ENCODE measurements at places on chromosomes 3 and 15.

GRCh38 chr3:149968216-149968615, 2.5 kb downstream of the PFN2 start:
- no peak for DNase-seq

- peak; percentile 44 for DNase-seq
Observed at GRCh38 chr3:170483485-170484262, 65.0 kb downstream of the CLDN11 start.

DNA sequence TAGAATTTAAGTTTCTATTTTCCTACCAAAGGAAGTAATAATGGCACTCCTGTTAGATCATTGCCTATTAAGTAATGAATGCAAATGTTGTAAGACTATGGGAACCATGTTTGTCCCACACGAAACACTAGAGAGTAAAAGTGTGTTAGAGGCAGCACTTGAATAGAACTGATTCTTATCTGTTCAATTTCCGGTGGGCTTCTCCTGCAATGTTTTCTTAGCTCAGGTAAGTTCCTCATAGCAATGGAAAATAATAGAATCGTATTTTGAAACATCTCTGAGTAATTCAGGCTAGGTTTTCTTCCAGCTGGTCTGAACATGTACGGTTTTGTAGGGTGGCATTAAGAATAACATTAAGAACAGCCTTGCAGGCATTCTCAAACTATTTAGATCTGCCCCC, 145.3 kb upstream of the LIPC start:
- DNase-seq, result no peak

DNA sequence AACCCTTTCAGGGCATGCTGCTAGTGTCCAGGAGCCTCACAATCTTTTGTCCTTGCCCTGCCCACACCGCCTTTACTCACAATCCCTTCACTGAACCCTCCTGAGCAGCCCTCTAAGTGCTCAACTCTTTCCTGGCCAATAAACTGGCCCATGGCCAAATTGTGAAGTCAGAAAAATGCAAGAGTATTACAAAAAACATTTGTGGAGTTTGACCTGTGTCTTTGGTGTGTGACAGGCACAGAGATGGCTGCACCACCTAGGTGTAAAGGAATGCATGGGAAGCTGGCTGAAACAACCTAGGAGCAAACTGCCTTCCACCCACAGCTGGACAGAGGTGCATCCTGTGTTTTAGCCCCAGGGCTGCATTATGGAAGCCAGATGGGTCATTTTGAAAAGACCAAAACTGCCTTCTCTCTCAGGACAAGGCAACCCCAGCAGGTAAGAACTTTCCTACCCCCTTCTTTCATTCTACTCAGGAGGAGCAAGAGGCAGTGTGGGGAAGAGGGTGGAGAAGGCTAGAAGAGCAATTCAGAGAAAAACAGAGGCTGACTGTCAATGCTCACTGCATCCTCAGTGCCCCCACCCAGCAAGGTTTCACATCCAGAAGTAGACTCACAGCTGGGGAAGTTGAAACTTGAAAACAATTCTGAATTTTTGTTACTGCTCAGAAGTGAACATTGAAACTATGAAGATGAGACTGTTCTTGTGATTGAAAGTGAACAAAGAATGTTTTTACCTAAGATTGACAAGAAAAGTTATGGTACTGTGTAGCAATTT, 78.6 kb downstream of the TRIM42 start:
- DNase-seq, result no peak

- no peak for DNase-seq
Observed at GRCh38 chr3:170700054-170700404, 114.2 kb upstream of the SLC7A14 start.

DNA sequence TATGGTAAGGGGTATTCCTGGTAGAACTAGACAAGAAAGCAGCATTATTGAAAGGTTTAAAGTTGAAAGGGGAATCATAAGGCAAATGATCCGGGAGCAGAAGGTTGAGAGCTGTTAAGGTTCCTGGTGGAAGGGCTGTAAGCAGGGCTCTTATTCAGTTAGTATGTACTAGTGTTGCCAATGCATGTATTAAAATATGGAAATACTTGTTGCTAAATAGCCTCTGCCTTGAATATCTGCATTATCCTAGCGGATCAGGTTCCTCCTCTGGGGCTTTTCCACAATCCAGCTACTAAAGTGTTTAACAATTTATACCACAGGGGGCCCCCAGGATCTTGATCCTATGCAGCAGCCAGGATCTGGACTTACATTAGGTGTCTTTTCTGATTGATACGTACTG, 7.3 kb upstream of the COPB2 start:
- no peak for DNase-seq

GRCh38 chr15:68897016-68897415, 33.3 kb upstream of the SPESP1 start:
- no peak for DNase-seq

- DNase-seq, result no peak
Observed at GRCh38 chr3:193589129-193589528, 3.9 kb upstream of the OPA1 start.

DNA sequence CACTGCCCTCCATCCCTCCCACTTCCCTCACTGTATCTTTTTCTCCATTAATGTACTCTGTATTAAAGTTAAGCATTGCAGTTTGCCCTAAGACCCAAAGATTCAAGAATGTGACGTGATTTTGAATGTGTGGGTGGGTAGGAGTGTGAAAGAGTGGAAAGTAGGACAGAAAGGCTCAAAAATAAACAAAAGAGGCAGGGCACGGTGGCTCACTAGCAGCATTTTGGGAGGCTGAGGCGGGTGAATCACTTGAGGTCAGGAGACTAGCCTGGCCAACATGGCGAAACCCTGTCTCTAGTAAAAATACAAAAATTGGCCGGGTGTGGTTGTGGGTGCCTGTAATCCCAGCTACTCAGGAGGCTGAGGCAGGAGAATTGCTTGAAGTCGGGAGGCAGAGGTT, 18.4 kb downstream of the TFRC start:
- DNase-seq, result no peak

- no peak for DNase-seq
Observed at GRCh38 chr3:143576568-143577270, 271.5 kb downstream of the SLC9A9 start.

- DNase-seq, result peak; percentile 95
Observed at GRCh38 chr3:196609343-196609775, 30.1 kb upstream of the NRROS start.

DNA sequence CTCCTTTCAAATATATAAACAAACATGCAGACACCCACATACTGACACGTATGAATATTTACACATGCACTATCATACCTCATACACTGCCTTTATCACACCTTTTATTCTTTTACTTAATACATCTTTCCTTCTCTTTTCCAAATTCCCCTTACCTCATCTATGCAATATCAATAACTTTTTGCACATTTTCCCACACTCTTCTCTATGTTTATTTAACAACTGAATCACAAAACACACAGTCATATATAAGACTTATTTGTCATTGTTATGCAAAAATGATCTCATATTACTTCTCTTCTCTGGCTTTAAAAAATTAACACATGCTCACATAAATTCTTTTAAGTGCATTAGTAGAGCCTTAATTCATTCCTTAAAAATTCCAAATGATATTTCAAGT, 461.4 kb downstream of the DIPK2A start:
- no peak for DNase-seq

DNA sequence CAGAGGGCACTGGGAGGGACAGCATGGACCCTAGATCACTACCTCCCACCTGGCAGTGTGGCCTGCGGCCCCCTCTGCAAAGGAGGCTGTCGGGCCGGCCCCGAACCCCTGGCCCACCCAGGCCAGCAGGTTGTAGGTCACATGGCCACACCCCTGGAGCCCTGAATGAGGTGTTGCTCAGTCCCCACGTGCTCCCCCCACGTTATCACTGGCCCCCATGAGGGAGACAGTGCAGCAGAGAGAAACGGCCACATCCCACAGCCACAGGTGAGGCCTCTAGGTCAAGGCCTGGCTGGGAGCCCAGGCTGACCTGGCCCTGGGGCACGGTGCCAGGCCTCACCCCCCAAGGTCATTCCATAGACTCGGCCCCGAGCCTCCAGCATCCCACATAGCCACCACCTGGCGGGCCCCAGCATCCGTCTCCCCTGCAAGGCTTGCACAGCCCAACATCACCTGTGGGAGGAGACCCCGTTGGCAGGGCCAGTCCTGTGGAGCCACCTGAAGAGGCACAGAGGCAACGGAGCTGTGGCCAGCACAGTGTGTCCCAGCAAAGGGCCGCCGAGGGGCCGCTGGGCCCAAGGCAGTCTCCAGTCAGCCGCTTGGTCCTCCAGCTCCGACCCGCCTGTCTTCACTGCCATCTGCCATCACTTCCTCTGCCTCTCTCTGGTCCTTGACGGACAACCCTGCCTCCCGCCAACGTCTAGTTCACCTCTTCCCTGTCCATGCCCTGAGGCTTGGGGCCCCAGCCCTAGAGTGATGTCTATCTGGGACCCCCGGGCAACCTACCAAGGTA, 53.1 kb downstream of the DNAJB8 start:
- DNase-seq, result no peak

DNA sequence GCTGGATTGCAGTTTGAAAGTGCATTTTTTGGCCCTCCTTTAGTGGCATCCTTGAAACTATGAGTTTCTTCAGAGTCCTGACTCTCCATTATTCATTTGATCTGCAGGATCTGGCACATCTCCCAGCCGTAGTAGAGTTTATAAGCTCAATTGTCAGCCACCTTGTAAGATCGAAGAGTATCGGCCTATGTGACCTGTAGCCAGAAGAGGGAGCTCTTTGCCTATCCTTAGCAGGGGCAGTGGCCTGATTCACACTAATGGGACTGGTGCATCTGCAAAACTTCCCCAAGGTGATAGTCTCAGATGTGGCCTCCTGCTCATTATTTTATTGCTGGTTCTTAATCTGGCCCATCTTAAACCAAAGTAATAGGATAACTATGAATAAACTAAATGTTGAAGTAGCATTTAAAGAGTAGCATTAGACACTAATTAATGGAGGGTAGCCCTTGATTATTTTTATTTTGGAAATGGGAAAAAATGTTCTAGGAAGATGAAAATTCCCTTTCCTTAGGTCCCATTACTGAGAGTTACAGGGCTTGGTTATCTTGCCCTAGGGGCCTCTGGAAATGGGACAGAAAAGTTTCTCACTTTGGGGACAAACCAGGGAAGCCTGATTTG, 21.2 kb downstream of the GCSAM start:
- peak; percentile 63 for DNase-seq

DNA sequence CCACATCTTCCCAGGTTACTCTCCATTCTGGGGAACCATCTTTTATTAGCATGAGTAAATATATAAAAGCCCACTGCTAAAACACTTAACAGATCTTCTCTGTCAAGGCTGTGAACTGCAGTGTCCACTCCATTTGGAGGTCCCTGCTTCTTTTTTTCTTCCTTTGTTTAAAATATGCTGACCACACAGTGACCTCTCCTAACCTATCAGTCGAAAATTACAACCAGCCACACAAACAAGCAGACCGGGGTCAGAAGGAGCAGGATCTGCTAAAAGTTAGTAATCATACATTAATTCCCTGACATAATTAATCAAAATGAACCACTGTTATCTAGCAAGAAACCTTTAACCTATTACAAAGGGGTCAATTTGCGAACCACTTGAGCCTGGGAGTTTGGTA, 427.9 kb upstream of the NR2F2 start:
- no peak for DNase-seq

DNA sequence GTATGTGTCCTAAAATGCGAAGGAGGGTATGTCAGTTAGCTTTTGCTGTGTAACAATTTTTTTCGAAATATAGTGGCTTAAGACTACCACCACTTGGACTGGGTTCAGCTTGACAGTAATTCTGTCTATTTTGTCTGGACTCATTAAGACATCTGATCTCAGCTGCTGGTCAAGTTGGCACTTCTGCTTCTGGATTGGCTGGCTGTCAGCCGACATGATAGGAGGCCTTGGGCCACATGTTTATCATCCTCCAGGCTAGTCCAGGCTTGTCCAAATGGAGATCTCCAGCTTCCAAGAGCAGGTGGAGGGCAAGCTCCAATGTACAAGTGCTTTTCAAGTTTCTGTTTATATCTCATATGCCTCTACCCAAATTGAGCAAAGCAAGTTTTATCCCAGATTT, 95.9 kb downstream of the GALK2 start:
- no peak for DNase-seq

DNA sequence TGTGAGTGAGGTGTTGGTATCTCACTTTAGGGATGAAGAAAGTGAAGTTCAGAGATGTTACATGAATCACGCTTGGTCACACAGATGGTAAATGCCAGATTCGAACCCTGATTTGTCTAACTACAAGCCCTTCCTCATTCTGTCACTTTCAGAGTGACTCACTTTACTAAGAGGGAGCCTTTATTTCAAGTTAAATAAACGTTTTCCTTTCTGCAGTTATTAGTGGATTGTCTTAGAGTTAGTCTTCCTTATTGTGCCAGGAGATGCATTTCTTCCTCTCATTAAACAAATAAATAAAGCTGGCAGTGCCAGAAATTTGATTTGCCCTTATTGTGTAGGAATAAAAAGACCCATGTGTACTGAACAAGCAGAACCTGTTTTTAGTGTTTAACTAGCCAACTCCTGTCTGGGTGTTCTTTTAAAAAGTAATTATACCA, 162.5 kb downstream of the AKAP13 start:
- no peak for DNase-seq

DNA sequence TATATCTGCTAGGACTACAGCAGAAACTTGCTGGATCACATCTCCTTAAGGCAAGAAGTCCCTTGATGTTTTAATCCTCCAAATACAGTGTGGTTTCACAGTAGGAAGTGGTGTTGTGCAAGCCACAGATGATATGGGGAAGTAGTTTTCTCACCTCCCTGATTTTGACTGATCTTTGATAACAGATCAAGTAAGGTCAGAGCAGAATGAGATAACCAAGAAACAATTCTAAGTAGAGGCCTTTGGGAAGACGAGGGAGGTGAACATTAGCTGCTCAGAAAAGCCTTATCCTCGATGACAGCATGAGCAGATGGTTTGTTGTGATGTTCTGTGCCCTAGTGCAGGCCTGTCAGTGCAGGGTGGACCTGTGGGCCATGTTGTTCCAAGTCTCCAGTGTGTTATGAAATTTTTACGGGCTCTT, 61.3 kb downstream of the RIOX2 start:
- no peak for DNase-seq

DNA sequence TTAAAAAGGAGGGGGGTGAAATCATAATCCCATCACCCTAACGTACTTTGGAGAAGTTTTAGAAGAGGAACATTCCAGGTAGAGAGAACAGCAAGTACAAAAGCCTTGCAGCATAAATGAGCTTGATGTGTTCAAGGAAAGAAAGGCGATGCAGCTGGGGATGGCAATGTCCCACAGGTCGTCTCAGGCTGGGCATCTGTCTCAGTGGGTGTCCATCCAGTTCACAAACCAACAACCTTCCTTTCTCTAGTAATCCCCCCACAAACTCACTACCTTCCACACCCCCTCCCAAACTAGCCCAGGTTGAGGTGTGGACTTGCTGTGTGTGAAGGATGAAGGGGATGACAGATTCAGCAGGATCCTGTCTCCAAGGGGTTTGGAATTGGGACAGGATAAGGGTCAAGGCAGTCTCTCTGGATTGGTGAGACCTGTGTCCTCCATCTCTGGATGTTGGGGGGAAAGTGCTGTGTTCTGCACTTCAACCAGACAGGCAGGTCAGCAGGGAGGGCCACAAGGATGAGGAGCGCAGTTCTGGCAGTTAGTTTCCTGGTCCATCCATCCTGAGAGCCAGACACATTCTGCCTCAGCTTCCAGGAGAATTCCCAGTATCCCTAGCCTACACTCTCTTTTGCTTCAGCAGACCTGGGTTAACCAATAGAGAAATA, 1.7 kb upstream of the ESYT3 start:
- DNase-seq, result no peak

Measured in WTC11 (cell line).